Esophagus muscularis mucosa (tissue), 4 donors: ENCODE measurements at places on chromosomes 6 and 20.
A peak's percentile ranks its signal among the peaks of the same experiment; 100 is the strongest.

- DNase-seq, result no peak
These were observed 26.3 kb downstream of the SPDEF start for GRCh38 chr6:34529665-34530327.

GRCh38 chr6:150722614-150723344 lies 123.1 kb downstream of the PLEKHG1 start:
- no peak for DNase-seq

- no peak for DNase-seq
These were observed 872 bp upstream of the RBM39 start for GRCh38 chr20:35742741-35743523.

GRCh38 chr6:37889051-37889450 lies 69.5 kb downstream of the ZFAND3 start:
- DNase-seq, result no peak

DNA sequence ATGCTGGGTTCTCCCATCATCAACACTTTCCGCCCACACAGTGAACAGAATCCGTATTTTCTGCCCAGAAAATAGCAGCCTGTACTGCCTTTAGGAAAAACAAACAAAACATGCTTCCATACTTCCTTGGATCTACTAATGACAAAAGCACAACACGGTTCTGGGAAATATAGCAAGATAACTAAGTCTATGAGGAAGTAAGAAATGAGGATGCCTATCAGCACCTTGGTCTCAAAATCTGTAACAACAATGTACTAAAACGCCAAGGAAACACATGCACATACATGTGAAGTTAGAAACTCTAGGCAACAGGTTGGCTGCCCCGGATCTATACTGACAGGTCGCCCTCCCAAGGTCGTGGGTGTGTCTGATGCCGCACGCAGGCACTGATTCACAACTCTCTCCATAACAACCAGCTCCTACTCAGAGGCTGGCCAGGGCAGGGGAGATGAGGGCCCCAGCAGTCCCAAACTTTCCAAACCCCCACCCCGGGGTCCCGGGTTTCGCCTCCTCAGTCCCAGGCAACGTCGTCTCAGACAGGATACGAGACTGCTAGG lies 710 bp downstream of the BTBD9 start:
- DNase-seq, result no peak

DNA sequence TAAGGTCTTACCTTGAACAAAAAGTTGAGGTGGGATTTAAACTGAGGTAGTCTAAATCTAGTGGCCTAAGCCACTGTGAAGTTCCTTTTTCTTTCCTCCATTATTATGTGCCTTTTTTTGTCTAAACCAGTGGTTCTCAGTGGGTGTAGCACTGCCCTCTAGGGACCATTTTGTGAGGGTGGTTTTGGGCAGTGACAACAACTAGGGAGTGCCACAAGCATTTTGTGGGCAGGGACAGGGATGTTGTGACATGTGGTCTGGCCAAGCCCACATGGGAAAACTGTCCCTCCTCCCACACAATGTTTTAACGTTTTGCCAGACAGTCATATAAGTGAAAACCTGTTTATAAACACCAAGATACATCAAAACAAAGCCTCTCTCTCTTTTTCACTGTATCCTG lies 899.4 kb upstream of the FLRT3 start:
- DNase-seq, result no peak

- no peak for DNase-seq
These were observed 10.3 kb upstream of the CYP24A1 start for GRCh38 chr20:54184071-54184470.

DNA sequence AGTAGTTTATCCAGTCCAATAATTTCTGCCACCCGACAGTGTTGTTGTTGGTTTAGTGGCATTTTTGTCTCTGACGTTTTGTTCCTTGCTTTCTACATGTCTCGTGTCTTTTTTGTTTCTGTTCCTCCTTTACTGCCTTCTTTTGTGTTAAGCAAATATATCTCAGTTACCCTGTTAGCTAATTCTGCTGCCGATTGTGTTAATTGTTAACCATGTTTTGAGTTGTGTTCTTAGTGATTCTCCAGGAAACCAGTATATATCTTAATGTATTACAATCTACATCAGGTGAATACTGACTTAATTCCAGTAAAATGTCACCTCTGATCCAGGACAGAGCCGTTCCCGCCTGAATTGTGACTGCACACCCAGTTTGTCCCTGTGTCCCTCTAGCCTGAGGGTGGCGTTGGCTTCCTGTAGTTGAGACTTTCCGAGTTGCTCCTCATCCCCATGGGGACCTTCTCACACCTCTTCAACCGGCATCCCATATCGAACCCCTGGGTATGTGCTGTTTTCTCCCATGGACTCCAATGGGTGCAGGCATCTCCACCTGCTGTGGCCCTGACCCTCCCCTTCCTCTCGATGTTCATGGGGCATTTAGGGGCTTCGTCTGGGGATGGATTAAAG lies 35.8 kb upstream of the BHLHE23 start:
- DNase-seq, result no peak

- no peak for DNase-seq
These were observed 238.8 kb downstream of the HIVEP2 start for GRCh38 chr6:142706210-142706609.

- DNase-seq, result peak; percentile 60
These were observed 45.5 kb downstream of the PDE10A start for GRCh38 chr6:165617528-165617927.

GRCh38 chr6:35468980-35469750 lies 964 bp downstream of the RPL10A start:
- DNase-seq, result no peak

GRCh38 chr6:27591699-27592480 lies 119.0 kb upstream of the ZNF184 start:
- DNase-seq, result no peak

GRCh38 chr6:125363039-125363823 lies 61.5 kb upstream of the HDDC2 start:
- no peak for DNase-seq

GRCh38 chr20:50577175-50578018 lies 67.2 kb downstream of the PTPN1 start:
- no peak for DNase-seq

GRCh38 chr6:11327961-11328360 lies 95.5 kb upstream of the NEDD9 start:
- DNase-seq, result no peak

GRCh38 chr20:24978513-24978912 lies 14.0 kb downstream of the APMAP start:
- no peak for DNase-seq

DNA sequence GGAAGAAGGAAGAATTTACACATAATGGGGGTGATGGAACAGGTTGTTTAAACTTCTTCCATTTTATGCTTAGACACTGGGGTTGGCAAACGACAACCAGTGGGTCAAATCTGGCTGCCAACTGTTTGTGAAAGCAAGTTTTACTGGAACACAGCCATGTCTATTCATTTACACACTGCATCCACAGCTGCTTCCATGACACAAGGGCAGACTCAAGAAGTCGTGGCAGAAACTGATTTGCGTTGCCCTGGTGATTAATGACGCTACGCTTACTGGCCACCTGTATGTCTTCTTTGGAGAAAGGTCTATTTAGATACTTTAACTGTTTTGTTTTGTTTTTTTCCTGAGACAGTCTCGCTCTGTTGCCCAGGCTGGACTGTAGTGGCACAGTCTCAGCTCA lies 19.0 kb downstream of the CTCFL start:
- no peak for DNase-seq

DNA sequence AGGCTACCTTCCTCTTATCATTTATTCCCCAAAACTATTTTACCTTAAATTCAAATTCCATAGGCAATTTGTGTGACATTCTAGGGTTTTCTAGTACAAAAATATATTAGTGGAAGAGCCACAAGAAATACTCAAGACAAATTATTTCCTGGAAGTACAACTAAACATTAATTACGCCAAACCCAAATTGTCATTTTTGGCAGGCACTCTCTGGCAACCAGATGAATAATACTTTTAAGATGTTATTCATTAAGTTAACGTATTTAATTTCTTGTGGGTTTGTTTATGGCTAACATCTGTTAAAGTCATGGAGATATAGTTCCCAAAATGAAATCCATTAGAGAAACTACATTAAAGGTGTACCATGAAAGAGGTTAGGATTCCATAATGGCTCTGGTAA lies 40.5 kb downstream of the HMGN3 start:
- no peak for DNase-seq

DNA sequence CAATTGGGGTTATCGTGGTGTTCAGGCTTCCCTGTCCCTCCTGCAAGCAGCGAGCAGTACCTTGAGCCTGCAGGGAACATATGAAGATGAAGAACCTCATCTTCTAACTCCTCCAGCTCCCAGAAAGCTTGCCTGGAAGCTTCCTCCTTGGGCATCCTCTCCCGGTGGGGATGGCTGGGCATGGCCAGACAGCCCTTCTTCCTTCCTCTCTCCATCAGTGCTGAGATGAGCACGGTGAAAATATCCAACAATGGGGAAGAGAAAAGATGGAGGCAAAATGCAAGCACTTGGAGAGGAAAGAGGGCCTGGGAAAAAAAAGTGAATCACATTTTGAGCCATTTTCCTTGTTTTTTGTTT lies 107.7 kb upstream of the FOXA2 start:
- peak; percentile 75 for DNase-seq

GRCh38 chr6:153048631-153049030 lies 46.1 kb upstream of the MTRF1L start:
- DNase-seq, result no peak

DNA sequence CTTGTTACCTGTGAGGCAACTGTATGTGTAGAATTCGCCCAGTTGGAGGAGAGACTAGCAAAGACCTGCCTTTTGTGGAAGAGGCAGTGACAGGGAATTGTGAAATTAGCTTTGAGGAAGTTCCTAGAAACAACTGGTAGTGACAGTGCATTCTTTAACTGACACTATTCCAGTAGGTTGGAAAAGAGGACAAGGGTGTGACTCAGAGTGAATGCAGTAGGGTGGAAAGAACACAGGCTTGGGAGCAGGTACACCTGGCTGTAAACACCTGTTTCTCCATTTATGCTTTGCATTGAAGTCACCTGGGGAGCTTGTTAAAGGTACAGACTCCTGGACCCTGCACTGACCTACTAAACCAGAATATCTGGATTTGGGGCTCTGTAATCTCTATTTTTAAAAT lies 295.7 kb downstream of the PHACTR1 start:
- no peak for DNase-seq

DNA sequence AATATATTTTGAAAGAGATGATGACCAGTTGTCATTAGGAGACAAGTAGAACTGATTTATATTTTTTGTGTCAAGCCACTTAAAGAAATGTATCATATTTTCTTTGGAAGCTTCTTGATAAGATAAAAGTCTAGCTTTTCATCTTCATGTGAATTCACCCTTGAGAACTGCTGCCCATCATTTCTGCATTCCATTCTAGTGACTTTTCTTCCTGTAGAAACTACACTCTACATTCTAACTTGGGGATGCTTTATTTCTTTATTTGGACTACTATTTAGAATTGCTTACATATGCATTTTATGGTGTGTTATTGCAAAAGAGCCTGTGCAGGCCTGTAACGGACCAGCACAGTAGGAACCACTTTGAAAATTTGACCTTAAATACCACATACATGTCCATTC lies 335.0 kb upstream of the KCNQ5 start:
- DNase-seq, result no peak

DNA sequence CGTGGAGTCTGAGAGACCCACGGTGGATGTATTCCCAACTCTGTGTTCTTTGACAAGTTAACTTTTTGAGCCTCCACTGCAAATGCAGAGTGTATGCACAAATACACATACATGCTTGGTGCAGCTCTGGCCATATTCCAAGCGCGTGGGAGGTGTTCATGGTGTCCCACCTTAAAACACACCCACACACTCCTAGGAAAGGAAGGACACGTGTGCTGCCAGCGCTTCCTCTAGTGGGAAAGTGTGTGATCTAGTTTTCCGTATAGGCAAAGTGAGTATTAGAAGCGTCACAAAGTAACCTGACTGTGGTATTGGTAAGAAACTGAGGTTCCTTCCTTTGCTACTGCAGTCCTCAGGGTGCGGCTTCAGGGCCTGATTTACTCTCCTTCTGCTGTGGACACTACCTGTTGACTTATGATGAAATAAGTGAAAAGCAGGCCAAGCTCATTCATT lies 36.0 kb upstream of the MPC1 start:
- no peak for DNase-seq

DNA sequence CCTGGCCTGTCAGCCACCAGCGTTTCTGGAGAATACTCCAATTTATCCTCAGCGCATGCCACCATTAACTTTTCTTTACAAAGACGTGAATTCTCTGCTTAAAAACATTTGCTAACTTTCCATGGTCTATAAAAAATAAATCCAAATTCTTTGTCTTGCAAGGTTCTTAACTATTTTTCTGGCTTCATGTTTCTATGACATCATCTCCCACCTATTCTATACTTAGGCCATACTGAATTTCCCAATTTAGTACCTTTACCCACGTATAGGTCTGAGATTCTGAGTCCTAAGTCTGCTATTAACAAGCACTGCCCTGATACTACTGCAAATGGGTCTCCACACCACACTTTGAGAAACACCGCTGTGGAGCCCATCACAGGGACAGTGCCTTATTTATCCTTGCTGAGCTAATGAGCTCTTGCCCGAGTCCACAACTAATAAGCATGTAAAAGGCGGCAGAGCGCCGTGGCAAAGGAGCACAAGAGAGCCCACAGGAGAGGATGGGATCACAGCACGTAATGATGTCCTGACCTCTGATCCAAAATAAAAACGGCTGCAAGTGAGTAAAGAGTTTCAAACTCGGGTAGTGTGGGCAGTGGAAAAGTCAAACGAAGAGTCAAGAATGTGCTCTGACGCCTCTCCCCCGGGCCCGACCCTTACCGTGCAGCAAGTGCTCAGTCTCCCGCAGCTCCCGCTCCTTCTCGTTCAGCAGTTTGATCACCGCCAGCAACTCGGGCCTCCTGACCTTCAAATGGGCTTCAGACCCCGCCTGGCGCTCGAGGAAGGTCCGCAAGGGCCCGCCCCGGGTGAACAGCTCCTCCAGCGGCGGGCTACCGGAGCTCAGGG lies 519 bp downstream of the MTRF1L start:
- no peak for DNase-seq
